ENCODE measurements at places on chromosomes 6 and 20.

DNA sequence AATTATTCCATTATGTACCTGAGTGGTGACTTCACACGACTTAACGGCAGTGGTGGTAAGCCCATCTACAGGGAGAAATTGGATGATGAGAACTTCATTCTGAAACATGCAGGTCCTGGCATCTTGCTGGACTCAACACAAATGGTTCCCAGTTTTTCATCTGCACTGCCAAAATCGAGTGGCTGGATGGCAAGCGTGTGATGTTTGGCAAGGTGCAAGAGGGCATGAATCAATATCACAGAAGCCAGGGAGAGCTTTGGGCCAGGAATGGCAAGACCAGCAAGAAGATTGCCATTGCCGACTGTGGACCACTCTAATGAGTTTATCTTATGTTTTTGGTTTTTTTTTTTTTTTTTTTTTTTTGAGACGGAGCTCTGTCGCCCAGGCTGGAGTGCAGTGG lies 172.3 kb downstream of the ZNF217 start:
- DNase-seq: no peak

DNA sequence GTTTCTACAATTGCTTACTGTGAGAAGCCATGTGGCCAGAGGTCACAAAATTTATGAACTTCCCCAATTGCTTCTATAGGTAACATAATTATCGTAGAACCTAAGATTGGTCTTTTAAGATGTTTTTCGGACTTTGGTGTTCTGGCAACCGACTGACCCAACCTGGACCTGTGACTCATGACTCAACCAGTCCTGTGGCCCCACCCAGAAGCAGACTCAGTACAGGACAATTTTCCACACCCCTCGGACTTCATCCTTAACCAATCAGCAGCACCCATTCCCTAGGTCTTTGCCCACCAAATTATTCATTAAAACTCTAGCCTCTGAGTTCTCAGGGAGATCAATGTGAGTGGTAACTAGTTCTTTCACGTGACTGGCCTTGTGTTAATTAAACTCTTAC lies 26.4 kb upstream of the AKAP12 start:
- DNase-seq: no peak

- DNase-seq: no peak
Observed at GRCh38 chr20:47335251-47336128, 21.0 kb downstream of the ZMYND8 start.

DNA sequence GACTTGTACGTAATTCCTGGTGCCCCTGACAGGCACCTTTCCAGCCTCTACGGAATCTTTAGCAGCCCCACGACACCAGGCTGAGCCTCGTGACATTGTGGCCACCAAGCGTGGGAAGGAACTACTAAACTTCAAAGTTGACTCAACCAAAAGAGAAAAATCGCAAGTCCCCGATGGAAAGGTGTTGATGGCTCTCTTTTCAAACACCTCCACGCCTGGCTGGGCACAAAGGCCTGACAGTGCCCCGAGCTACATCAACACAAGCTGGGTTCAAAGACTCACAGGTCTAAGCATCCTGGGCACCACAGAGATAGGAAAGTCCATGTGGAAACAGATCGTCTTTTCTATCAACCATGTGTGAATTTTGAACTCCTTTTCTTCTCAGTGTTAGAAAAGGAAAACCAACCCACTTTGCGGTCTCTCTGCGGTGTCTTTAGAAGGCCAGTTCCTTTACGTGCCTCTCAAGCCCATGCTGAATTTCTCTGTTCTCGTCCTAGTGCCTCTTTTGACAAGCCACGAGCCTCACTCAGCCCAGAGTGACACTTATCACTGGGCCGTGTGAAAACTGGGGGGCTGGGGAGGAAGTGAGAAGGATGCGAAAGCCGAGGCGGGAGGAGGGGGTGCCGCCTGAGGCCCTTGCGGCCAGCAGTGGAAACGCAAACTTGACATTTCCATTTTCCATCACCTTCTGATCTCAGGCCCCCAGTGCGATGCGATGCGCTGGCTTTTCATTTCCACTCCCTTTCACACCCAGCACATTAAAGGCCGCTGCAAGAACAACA lies 59.4 kb downstream of the GFOD1 start:
- DNase-seq: peak; percentile 57

GRCh38 chr6:161254464-161255253 lies 19.2 kb downstream of the AGPAT4 start:
- DNase-seq: no peak

- no peak for DNase-seq
Observed at GRCh38 chr20:17457079-17457478, 74.1 kb downstream of the BFSP1 start.

- no peak for DNase-seq
Observed at GRCh38 chr6:163339466-163339865, 75.1 kb upstream of the QKI start.

DNA sequence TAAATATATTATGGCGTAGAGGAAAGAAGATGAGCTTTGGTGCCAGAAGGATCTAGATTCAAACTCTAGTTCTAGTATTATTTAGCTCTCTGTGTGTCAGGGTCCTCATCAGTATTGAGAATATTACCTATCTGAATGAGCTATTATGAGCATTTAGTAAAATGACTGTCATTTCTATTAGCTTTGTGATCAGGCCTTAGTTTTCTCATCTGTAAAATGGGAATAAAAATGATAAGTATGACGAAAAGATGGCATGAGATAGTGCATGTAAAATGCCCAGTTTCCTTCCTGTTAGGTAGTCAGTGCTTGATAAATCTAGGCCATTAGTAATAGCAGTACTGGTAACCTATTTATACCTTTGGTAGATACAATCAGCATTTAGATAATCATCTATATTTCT lies 35.1 kb downstream of the NOX3 start:
- DNase-seq: no peak

- DNase-seq: peak; percentile 37
Observed at GRCh38 chr6:6918216-6918983, 189.4 kb upstream of the RREB1 start.

- no peak for DNase-seq
Observed at GRCh38 chr20:8749101-8749500, 319.8 kb upstream of the PLCB4 start.

GRCh38 chr6:136510782-136511181 lies 39.4 kb downstream of the MAP7 start:
- no peak for DNase-seq

All from stimulated activated CD4-positive, alpha-beta T cell treated with anti-CD3 and anti-CD28 coated beads, TNF-alpha, amount 100 ng/mL, for 4 hours (primary cell).